ENCODE measurements at places on chromosomes 1 and 21.

- DNase-seq: no peak
Observed at GRCh38 chr1:230824551-230824918, 43.8 kb downstream of the C1orf198 start.

DNA sequence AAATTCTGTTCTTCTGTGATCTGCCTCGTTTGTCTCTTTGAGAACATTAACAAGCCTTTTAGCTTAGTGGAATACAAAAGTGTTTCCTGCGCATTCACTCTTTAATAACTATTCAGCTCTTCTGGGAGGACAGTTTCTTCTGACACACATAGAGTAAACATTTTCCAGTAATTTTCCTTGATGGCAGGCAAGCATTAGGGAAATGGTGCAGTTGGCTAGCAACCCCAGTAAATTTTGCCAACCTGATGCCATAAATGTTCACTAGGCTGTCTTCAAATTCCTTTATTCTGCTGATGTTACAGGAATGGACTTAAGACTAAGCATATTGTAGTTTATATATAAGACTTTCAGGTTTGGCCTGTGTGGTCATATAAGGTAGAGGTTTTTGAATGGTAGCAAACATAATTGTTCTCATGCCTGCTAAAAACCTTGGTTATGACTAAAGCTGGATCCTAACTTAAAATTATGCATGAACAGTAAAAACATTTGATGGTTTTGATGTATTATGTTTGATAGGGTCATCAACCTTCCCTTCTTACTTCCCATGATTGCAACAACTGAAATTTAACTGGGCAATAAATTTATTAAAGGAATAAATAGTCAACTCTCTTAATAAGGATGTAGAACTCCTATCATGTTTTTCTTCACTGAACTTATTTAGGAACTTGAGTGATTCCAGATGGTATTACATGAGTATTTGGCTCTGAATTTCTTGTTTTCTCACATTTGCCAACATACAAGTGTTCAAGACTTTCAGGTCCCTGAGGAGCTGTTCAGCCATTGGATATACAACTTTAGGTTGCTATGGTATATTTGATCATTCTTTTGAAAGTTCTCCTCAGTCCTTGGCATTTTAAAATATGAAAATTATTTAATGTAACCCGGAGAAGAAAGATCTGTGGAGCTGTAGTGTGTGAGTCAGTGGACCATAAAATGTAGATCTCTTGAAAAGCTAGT lies 223.4 kb downstream of the FMN2 start:
- DNase-seq: no peak

DNA sequence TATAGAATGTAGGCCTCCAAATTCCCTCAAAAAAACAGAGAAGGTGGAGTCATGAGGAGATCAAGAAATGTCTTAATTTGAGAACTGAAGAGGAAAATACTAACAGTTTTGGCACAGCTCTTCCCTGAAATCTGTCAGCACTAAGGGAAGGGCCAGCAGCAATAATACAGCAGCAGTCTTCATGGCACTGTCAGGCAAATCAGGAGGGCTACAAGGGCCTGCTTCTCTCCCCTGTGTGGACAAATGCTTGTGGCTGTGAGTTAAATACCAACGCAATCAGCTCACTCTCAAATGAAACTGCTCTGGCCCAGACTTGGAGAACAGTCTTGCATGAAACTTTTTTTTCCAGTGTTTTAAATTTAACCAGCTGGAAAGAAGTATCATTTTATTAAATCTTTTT lies 20.5 kb upstream of the CNN3 start:
- DNase-seq: no peak

DNA sequence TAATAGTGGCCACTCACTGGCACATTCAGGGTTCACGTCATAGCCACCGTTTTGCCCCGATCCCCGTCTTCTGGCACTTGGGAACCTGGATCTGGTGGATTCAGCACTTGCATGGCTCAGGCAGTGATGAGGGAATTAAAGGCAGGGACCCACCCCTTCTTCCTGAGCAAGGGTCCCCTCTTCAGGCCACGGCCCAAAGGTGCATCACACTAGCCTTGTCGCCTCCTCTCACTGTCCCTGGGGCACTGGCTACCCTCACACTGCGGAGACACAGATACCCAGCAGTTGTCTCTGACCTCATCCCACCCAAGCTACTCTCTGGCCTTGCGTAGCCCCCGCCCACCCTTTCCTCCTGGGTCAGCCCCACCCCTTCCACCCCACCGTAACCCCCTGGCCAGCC lies 19.9 kb upstream of the LDLRAP1 start:
- no peak for DNase-seq

GRCh38 chr1:234683127-234683860 lies 73.3 kb upstream of the IRF2BP2 start:
- DNase-seq: no peak

DNA sequence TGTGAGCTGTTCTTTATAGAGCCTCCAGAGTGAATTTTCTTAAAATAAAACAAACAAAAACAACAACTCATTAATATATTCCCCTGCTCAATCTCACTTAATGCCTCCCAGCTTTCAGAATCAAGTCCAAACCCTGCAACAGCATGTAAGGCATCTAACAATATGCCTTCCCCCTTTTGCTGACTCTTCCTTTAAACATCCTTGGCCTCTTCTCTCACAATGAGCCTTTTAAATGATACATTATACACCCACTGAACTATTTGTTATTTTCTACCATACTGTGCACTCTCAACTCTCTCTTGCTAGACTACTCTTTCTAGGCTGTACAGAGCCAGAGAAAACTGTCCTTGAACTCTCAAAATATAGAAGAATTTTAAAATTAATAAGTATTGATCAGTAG lies 115.2 kb upstream of the SNX7 start:
- DNase-seq: no peak

GRCh38 chr1:22225858-22226589 lies 83.1 kb upstream of the WNT4 start:
- no peak for DNase-seq

DNA sequence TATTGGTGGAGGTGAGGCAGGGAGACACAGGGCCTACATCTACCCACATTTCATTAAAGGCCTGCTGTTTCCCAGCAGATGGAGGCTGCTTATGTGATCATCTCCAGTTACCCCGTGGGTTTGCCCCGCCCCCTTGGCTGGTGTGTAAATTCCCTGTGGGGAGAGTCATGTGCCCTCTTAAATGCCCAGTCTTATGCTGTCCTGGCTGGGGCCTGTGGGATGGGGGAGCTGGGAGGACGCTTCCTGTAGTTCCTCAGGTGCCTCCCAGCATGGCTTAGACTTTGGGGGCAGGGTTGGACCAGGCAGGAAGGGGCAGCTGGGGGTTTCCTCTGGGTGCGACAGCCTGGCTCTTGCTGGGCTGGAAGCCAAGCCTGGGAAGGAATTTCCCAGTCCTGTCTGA lies 15.5 kb upstream of the CITED4 start:
- DNase-seq: no peak

DNA sequence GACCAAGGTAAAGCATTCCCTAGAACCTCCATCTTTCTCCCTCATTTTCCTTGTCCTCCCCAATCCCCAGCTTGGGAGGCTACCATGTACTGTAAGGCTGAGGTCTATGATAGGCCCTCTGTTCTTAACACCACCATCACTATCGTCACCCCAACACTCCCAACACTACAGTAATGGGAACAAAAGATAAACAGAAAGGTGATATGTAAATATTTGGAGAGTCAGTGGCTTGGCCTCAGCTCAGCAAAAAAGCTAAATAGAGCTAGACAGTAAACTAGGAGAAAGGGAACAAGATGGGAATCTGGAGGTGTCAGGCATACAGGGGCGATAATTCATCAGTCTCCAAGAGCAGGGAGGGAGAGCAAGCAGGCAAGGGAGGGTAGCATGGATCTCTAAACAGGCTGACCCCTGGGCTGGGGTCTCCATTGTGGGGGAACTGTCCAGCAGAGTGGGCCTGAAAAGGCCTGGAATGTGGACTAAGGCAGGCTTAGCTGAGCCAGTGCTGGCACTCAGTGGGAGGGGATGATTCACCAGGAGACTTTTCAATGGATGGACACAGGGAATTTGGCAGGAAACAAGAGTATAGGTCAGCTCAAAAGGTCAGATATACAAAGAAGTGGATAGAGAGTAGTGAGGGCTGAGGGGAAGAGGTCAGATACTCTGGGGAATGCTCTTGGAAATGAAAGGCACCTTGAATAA lies 6.7 kb downstream of the WNT2B start:
- no peak for DNase-seq

DNA sequence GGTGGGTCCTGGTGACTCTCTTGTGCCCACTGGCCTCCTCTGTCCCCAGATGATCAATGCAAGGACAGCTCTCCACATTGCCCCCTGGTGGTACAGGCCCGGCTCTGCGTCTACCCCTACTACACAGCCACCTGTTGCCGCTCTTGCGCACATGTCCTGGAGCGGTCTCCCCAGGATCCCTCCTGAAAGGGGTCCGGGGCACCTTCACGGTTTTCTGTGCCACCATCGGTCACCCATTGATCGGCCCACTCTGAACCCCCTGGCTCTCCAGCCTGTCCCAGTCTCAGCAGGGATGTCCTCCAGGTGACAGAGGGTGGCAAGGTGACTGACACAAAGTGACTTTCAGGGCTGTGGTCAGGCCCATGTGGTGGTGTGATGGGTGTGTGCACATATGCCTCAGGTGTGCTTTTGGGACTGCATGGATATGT lies 10.8 kb downstream of the ADAMTSL4 start:
- DNase-seq: peak; percentile 86

DNA sequence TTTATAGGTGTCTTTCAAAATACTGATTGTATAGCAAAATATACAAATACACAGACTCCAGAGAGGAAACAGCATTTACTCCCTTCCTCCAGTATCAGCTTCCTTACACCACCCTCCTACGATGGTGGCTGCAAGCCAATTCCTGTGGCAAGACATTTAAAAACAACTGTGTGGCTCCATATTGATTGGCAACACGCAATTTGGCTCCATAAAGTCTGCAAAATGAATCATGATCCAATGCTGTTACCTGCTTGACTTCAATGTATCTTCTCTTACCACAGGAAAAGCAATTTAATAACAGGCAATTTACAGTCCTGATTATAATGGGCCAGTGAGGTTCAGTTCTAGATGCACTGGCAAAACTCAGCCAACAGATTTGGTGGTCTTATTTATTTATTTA lies 19.7 kb upstream of the ATP6V1G3 start:
- no peak for DNase-seq

DNA sequence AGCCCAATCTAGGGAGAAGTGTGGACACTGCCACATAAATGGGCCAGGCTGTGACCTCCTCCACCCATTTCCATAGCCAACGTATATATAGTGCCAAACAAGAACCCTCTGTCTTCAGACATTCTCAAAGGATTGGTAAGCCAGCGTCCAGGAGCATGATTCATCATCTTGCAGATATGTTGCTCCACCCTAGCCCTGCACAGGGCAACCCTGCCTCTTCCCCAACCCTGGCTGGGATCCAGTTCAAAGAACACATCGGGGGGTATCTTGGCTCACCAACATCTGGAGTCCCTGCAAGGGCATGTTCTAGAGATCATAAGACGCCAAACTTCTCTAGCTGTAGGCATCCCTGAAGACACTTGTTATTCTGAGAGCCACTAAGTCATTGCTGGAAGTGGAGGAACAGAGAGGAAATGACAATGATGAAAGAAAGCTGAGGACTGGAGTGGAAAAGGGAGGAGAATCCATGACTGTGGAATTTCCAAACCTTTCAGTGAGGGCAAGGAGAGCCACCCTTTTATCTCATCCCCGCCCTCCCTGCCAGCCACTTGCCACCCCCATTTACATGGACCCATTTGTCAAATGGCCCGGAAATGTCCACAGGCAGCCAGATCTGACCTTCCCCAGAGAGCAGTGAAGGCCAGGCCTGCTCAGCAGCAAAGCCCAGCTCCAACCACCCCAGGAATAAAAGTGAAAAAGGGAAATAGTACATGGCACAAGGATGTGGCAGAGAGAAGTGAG lies 144.1 kb upstream of the CTTNBP2NL start:
- DNase-seq: no peak

- no peak for DNase-seq
Observed at GRCh38 chr1:2504949-2505272, 21.5 kb downstream of the PANK4 start.

GRCh38 chr1:198678901-198679329 lies 40.1 kb downstream of the PTPRC start:
- peak; percentile 67 for DNase-seq

Measured in activated CD4-positive, alpha-beta T cell treated with anti-CD3 and anti-CD28 coated beads, Interleukin-2, Interleukin-6, amounts not matched to agents 100 ng/mL and 50 ng/mL, durations not matched to agents 16 hours and 8 hours (primary cell).